ENCODE measurements at places on chromosomes 1 and 21. TPM values are rescaled to one million over a fixed set of nuclear protein-coding genes. Genes with fewer than 3 reads are reported as not detected.

The KRTAP21-3 gene
- not detected for total RNA-seq

The HMGCS2 gene
- not detected for total RNA-seq

The LRRC38 gene
- total RNA-seq, result not detected

The OPTC gene
- not detected for total RNA-seq

The PTPN22 gene
- total RNA-seq, result 0.99 TPM

The CADM3 gene
- total RNA-seq, result 6.0 TPM

The OR2M3 gene
- not detected for total RNA-seq

The CRP gene
- not detected for total RNA-seq

The UAP1 gene
- 109 TPM for total RNA-seq

Data from fibroblast of the aortic adventitia (primary cell).